ENCODE measurements at places on chromosomes 2 and 18.
A peak's percentile ranks its signal among the peaks of the same experiment; 100 is the strongest.

GRCh38 chr2:19416784-19417684 is 58.6 kb upstream of the OSR1 start:
- DNase-seq: no peak

GRCh38 chr2:26448651-26449050 is 29.3 kb downstream of the OTOF start:
- no peak for DNase-seq

DNA sequence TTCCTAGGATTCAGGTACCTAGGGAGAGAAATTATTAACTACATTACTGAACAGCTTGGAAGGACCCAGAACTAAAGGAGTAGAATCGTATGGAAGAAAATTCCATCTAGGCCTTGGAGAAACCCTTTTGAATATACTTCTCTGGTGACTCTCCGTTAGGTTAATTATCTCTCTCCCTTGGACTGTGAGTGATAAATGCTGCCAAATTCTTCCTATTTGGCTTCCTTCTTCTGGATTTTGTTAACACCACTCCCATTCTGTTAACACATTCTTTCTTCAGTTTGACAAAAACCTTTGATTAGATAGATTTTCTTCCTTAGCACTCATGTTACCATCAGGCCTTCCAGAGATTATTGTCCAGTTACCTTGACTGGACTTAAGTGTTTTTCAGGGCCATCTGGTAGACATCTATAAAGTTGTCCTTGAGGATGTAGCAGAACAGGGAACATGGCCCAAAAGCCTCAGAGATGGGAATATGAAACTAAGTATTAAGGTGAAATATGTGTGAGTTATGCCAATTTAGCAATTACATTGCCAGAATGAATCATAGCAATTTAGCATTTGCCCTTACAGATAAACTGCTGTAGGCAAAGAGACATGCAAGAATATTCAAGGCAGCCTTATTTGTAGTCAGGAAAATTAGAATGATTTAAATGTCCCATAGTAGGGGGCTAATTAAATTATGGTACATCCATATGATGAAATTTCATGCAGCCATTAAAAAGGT is 6.7 kb downstream of the CYP27A1 start:
- no peak for DNase-seq

- DNase-seq: no peak
These were observed 102.9 kb downstream of the ALPK2 start for GRCh38 chr18:58525928-58526424.

DNA sequence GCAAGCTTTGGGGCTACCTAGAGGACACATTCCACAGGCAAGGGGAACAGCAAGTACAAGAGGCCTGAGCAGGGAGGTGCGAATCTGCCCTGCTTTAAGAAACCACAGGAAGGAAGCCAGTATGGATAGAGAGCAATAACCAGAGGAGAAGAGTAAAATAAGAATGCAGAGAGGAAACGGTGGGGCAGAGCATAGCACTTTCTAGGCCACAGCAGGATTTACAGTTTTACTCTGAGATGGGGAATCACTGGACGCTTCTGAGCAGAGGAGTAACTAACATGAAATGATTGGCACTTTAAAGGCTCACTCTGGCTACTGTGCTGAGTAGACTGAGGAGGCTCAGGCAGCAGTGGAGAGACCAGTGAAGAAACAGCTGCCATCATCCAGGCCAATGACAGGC is 23.8 kb downstream of the AAK1 start:
- DNase-seq: no peak

DNA sequence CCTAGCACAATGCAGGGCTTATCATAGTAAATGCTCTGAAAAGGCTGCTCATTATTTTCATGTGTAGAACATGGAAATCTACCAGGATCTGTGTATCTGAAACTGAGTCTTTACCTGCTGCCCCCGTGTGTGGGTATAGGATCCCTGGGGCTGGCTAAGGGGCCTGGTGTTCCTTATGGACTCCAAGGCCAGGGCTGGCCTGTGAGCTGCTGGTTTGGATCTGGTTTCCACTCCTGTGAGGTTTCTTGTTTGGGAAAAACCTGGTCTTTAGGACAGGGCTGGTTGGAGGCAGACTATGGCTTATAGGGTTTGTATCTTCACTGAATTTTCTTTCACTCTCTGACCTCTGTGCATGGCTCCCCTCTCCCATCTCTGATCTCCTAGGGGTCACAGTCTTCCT is 80.8 kb downstream of the DYSF start:
- DNase-seq: no peak

GRCh38 chr18:37421341-37422077 is 144.1 kb downstream of the CELF4 start:
- no peak for DNase-seq

GRCh38 chr18:49169037-49169521 is 218.3 kb upstream of the SMAD7 start:
- DNase-seq: no peak

DNA sequence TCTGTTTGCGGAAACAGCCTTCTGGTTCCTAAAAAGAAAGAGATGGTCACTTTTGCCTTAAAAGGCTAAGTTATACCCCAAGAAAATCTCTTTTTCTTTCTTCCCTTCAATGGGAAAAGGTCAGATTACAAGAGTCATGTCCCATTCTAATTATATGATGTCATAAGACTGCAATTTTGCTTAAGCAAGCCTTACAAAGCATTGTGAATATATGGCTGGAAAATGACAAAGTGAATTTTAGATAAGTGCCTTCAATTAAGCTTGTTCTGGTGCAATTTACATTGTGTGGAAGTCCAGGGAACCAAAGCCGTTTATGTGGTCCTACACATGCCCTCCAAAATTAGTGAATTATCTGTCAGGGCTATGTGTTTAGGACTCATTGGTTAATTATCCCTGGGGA is 7.6 kb upstream of the BMP10 start:
- DNase-seq: no peak

GRCh38 chr2:37306024-37306423 is 18.6 kb downstream of the PRKD3 start:
- DNase-seq: no peak

GRCh38 chr2:4900861-4901770 is 791.1 kb upstream of the SOX11 start:
- DNase-seq: no peak

GRCh38 chr2:168396131-168396530 is 59.9 kb upstream of the CERS6 start:
- peak; percentile 10 for DNase-seq

GRCh38 chr2:64635976-64636911 is 17.5 kb downstream of the SERTAD2 start:
- peak; percentile 46 for DNase-seq

- no peak for DNase-seq
These were observed 7.0 kb upstream of the BMP10 start for GRCh38 chr2:68878071-68878711.

DNA sequence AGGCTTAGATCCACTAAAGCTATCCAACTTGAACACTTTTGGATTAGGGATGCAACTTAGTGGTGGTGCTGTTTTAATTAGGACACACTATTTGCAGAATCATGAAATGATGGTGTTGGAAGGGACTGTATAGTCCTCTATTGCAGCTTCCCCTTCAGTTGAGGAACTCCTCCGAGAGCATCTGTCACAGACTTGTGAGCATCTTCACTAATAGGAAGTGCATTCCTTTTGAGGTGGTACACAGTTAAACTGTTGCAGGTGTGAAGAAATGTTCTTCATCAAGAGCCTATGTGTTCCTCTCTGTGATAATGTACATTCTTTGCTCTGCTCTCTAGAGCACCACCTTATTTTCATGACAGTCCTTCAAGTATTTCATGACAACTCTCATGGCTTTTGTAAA is 197.4 kb downstream of the CAMKMT start:
- no peak for DNase-seq

DNA sequence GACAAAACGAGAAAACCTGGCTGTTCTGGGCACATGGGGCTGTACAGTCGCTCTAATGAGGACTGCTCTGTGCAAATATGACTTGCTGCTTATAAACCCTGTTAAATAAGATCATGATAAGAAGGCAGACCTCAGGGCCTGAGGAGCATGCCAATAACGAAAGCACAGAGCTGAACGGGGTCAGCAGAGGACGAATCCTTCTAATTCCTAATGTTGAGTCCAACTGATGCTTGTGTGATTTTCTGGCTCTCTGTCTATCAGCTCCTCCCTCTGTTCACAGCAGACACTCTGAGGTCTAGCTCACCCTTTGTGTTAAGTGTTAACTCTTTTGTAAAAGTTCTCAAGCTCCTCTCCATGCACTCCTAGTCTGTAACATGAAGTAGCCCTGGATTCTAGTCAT is 167.2 kb upstream of the REV1 start:
- DNase-seq: no peak

- no peak for DNase-seq
These were observed 187.8 kb upstream of the HNRNPA3 start for GRCh38 chr2:177024765-177025164.

- peak; percentile 99 for DNase-seq
These were observed at the start of gene CCNYL1 for GRCh38 chr2:207710814-207711740. Gene CCNYL1 (plus strand): TSS chr2:207711640. CDS start chr2:207711897, 257 bp downstream.

- DNase-seq: peak; percentile 90
These were observed 43.1 kb upstream of the PTH2R start for GRCh38 chr2:208363485-208363884.

- DNase-seq: no peak
These were observed 35.0 kb upstream of the ADAM17 start for GRCh38 chr2:9590641-9591040.

DNA sequence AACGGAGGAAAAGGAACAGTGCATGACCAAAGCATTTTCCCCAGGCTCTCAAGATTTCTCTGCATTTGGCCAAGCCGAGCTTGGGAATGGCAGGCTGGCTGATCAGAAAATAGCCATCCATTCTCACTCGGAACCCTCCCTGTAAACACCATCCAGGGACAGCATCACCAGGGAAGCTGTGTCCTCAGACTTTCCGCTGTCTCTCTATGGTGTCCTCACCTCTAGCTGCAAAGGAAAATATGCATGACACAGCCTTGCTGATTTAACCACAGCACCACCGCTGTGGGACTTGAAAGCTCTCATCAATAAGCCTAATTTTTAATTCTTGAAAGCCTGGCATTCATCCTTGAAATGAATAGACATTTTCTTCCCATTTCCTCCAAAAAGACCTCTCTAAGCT is 311.7 kb downstream of the EIPR1 start:
- no peak for DNase-seq

DNA sequence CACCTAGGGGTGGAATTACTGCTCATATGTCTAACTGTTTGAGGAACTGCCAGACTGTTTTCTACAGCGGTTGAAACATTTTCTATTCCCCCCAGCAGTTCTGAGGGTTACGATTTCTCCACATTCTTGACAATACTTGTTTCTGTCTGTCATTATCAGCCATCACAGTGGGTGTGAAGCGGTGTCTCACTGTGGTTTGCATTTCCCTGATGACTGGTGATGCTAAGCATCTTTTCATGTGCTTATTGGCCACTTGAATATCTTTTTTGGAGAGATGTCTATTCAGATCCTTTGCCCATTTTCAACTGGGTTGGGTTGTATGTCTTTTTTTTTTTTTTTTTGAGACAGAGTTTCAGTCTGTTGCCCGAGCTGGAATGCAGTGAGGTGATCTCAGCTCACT is 63.0 kb downstream of the ADNP2 start:
- DNase-seq: peak; percentile 62

- no peak for DNase-seq
These were observed 266.9 kb downstream of the TWIST2 start for GRCh38 chr2:239114616-239115265.

- DNase-seq: no peak
These were observed 91.1 kb upstream of the ANKRD30BL start for GRCh38 chr2:132252894-132253264.

DNA sequence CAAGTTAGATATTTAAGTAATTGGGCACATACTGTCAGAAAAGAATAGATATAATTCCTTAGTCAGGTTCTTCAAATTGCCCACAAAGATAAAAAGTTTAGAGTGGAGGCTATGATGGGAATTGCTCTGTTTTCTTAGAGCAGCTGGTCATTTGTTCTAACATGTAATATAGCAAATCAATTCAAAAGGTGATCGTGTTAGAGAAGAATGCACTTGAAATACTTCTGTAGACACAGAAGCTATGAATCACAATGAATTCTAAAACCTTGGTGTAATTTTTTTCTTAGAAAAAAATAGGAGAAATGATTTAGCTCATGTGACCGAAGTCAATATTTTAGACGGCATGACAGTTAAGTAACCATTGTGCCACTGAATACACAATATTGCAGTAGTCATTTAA is 918.1 kb upstream of the LRATD1 start:
- DNase-seq: no peak

GRCh38 chr2:131567891-131568290 is 40.2 kb downstream of the CCDC74A start:
- DNase-seq: no peak

DNA sequence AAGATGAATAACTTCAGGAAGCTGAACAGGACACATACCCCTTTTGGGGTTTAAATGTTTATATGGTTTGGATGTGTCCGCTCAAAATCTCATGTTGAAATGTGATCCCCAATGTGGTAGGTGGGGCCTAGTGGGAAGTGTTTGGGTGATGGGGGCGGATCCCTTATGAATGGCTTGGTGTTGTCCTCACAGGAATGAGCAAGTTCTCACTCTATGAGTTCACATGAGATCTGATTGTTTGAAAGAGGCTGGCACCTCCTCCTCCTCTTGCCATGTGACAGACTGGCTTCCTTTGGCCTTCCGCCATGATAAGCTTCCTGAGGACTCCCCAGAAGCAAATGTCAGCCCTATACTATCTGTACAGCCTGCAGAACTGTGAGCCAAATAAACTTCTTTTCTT is 88.6 kb upstream of the ZNF532 start:
- DNase-seq: peak; percentile 31

- DNase-seq: no peak
These were observed 149.0 kb downstream of the IKZF2 start for GRCh38 chr2:213002383-213002782.

- DNase-seq: no peak
These were observed 82.3 kb upstream of the FAM98A start for GRCh38 chr2:33681364-33681757.

- DNase-seq: no peak
These were observed 471.0 kb upstream of the HNMT start for GRCh38 chr2:137493261-137493660.

DNA sequence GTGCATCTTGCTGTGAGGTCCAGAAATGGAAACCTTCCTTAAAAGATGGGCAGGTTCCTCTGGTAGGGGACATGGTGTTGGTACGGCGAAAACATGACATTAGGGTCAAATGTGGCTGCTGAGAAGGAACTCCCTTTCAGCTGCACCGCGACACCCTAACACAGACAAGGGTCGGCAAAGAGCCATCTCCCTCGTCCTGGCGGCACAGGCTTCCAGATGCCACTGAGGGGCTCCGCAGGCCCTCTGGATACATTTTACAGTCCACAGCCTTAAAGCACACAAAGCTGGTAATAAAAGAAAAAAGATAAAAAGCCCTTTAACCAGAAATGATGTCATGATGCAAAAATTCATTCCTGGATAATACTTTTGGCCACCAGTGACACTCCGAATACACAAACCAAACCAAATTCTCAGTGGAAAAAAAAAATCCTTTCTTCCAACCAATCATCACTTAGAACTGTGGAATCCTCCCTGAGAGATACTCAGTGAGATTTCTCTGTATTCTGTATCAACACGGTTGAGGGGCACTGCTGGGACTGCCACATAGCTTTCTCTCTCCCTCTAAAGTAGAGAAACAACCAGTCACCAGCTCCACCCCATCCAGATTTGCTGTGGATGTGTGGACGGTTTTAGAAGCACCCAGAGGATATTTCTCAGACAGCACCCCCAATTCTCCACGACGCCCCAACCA is 174.8 kb downstream of the HDAC4 start:
- peak; percentile 89 for DNase-seq
